ENCODE measurements at places on chromosomes 3 and 15. TPM values are rescaled to one million over a fixed set of nuclear protein-coding genes. Genes with fewer than 3 reads are reported as not detected.

GRCh38 chr3:1942781-1943180, 155.9 kb upstream of the CNTN4 start:
- H3K36me3 ChIP-seq: no peaks in the 10 kb centered on the region
- DNase-seq: no peak
- H3K27me3 ChIP-seq: no peaks in the 10 kb centered on the region
- H3K27ac ChIP-seq: no peak overlapping the region
- no peaks in the 10 kb centered on the region for H3K4me1 ChIP-seq
- no peak overlapping the region for H3K4me3 ChIP-seq

DNA sequence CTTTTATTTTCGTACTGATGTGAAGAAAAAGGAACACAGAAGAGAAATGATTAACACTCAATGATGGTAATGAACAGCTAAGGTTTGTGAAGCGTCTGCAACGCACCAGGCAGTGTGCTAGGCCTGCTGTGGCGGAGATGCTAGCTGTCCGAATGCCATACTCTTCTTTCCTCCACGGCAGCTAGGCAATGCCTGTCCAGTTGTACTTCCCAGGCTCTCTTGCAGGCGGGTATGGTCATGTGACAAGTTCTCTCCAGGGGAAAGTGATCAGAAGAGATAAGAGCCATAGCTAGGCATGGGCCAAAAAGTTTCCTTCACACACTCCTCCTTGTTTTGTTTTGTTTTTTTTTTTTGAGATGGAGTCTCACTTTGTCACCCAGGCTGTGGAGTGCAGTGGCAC, 6.7 kb downstream of the TADA3 start:
- peaks cover 83% of the 10 kb centered on the region for H3K36me3 ChIP-seq
- H3K27me3 ChIP-seq: no peaks in the 10 kb centered on the region
- H3K4me1 ChIP-seq: peaks cover 3% of the 10 kb centered on the region
- no peak for DNase-seq

GRCh38 chr3:45792036-45792435, 4.3 kb downstream of the SLC6A20 start:
- H3K36me3 ChIP-seq: no peaks in the 10 kb centered on the region
- H3K4me3 ChIP-seq: no peak overlapping the region
- peaks cover 14% of the 10 kb centered on the region for H3K27me3 ChIP-seq
- no peak for DNase-seq

DNA sequence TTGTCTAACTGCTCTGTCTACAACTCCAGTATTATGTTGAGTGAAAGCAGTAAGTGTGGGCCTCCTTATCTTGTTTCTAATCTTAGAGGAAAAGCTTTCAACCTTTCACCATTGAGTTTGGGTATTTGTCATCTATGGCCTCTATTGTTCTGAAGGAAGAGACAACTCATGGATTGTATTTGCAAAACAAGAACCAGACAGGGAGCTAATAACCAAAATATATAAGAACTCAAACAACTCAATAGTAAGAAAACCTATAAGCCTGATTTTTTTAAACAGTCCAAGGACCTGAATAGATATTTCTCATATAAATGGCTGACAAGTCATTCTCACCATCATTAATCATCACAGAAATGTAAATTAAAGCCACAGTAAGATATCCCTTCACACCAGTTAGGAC, 113.0 kb downstream of the TAFA4 start:
- no peaks in the 10 kb centered on the region for H3K27me3 ChIP-seq
- H3K36me3 ChIP-seq: no peaks in the 10 kb centered on the region
- H3K4me3 ChIP-seq: no peak overlapping the region
- no peak overlapping the region for H3K27ac ChIP-seq

The CLRN1 gene
- total RNA-seq: not detected
